ENCODE measurements at places on chromosomes 4 and X. TPM values are rescaled to one million over a fixed set of nuclear protein-coding genes. Genes with fewer than 3 reads are reported as not detected.

Gene HTRA3
- total RNA-seq, result 0.26 TPM

Gene RASGEF1B
- 6.8 TPM for total RNA-seq

Gene CBLL2
- total RNA-seq, result 0.13 TPM

Gene FRMD7
- total RNA-seq, result not detected

Gene DSPP
- not detected for total RNA-seq

Gene CXCL3
- 0.26 TPM for total RNA-seq

Gene TEX13B
- not detected for total RNA-seq

Gene ZNF141
- 7.0 TPM for total RNA-seq

Gene CXCL10
- 0.13 TPM for total RNA-seq

Gene TMPRSS11F
- 2.3 TPM for total RNA-seq

Gene NWD2
- total RNA-seq, result 0.26 TPM

Gene KCNIP4
- total RNA-seq, result 1.4 TPM

Gene HSD17B13
- not detected for total RNA-seq

Gene PLA2G12A
- 52.1 TPM for total RNA-seq

Gene STATH
- total RNA-seq, result not detected

Gene HNRNPD
- total RNA-seq, result 24.1 TPM

Gene PLAC8
- total RNA-seq, result 4.4 TPM

Gene SLITRK4
- total RNA-seq, result under 0.01 TPM

Gene EXOC1L
- not detected for total RNA-seq

Gene NAP1L2
- 0.38 TPM for total RNA-seq

Gene CHRDL1
- not detected for total RNA-seq

Gene GPC3
- 0.26 TPM for total RNA-seq

Gene CPE
- total RNA-seq, result 48.3 TPM

Gene PGAM4
- not detected for total RNA-seq

Gene PITX2
- total RNA-seq, result not detected

Gene PNMA6F
- not detected for total RNA-seq

Gene GPR173
- not detected for total RNA-seq

Gene CFAP299
- not detected for total RNA-seq

Gene F11
- total RNA-seq, result not detected

Gene GDPD2
- total RNA-seq, result not detected

Gene ELOVL6
- total RNA-seq, result 9.2 TPM

Gene CTAG1B
- not detected for total RNA-seq

Gene HTN3
- not detected for total RNA-seq

Gene ZXDB
- 11.1 TPM for total RNA-seq

Gene AREG
- 272 TPM for total RNA-seq

Gene CLDN2
- total RNA-seq, result not detected

Gene ANXA3
- total RNA-seq, result 1,062 TPM

Gene TCEAL6
- not detected for total RNA-seq

Gene CFAP47
- total RNA-seq, result not detected

Gene PAGE1
- total RNA-seq, result not detected

Gene MAGEA6
- total RNA-seq, result not detected

Gene GPC4
- 0.26 TPM for total RNA-seq

Gene PPP1R2C
- not detected for total RNA-seq

Gene LGI2
- not detected for total RNA-seq

Gene ARFIP1
- 41.7 TPM for total RNA-seq

Gene ESX1
- total RNA-seq, result not detected

Gene RAB9A
- total RNA-seq, result 43.4 TPM

Gene PTTG2
- not detected for total RNA-seq
